NCI-H446 treated with DMSO at 0.1 percent for 48 hours (cell line): ENCODE measurements at places on chromosomes 7 and 10.
A peak's percentile ranks its signal among the peaks of the same experiment; 100 is the strongest.

DNA sequence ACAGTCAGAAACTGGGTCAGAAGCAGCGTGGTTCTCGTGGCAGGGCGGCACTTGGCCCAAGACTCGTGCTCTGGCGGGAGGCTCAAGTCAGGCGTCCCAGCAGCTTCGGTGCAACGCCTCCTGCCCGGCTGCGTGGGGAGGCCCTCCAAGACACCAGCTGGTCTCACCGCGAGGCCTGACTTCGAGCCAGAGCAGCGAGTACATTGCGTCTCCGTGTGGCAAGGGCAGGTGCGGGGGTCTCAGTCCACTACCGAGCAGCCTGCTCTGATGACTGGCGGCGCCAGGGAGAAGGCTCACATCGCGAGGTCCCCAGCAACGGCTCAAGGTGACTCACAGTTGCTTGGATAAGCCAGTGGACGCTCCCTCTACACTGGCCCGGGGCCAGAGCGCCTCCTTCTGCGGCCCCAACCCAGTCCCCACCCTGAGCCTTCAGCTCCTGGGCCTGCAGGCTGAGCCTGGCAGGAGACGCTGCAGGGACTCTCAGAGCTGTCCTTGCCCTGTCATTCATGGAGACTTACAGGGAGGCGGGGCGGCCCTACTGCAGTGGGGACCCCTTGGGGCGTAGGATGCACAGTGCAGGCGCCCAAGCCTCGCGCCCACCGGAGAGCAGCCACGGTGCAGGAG is 41.9 kb upstream of the PRKAR1B start:
- DNase-seq: peak; percentile 25

- no peak for DNase-seq
Observed at GRCh38 chr10:112797197-112797596, 152.8 kb upstream of the TCF7L2 start.

DNA sequence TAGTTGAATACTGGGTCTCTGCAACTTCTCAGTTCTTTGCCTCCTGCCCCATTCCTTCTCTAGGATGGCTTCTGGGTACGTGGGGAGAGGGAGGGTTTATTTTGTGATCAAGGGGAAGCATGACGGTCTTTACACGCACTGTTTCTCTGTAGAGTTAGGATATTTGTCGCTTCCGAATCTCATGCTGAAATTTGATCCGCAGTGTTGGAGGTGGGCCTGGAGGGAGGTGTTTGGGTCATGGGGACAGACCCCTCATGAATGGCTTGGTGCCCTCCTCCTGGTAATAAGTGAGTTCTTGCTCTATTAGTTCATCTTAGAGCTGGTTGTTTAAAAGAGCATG is 311.2 kb downstream of the GALNT17 start:
- DNase-seq: no peak

DNA sequence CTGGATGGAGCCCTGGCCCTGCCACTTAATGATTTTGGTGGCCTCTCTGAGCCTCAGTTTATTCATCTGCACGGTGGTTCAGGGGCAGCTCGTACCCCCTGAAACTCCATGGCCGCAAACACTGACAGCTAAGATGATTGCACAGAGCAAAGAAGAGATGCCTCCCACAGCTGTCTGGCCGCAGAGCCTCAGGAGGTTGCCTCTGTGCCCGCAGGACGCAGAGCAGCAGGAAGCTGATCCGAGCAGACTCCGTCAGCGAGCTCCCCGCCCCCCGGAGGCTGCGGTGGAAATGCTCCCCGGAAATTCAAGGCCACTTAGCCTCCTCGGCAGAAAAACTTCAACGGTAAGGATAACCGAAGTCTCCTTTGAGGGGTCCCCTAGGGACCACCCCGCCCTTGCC is 30.2 kb upstream of the C10orf53 start:
- no peak for DNase-seq

- DNase-seq: no peak
Observed at GRCh38 chr10:101354328-101355071, 535 bp downstream of the BTRC start.

- no peak for DNase-seq
Observed at GRCh38 chr10:30170814-30171213, 111.4 kb upstream of the JCAD start.
